Mesendoderm (in vitro differentiated cells): ENCODE measurements at places on chromosomes 4 and X.

DNA sequence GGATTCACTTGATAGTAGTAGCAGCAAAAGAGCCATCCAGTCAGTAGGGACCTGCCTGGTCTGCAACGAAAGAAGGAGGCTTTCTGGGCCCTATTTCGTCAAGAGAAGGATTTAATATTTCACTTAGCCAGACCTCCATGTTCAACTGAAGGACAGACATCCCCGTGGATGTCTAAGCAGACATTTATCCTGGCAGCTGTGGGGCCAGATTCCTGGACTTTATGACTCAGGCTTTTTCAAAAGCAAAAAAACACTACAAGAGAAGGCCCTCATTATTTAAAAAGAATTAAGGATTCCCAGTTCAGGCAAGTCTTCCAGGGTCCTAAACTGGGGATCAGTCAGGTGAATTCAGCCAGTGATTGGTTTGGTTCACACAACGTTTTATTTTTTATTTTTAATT is 88.5 kb upstream of the TSPAN5 start:
- H3K4me3 ChIP-seq: no peak overlapping the region
- H3K4me1 ChIP-seq: no peaks in the 10 kb centered on the region
- no peaks in the 10 kb centered on the region for H3K36me3 ChIP-seq
- no peak for DNase-seq
- no peak overlapping the region for H3K27ac ChIP-seq

- DNase-seq: peak; percentile 81
- H3K4me3 ChIP-seq: no peak overlapping the region
- H3K27ac ChIP-seq: no peak overlapping the region
- H3K36me3 ChIP-seq: no peaks in the 10 kb centered on the region
- H3K4me1 ChIP-seq: no peaks in the 10 kb centered on the region
These were observed 47.7 kb upstream of the ADGRL3 start for GRCh38 chr4:61152433-61152832.

DNA sequence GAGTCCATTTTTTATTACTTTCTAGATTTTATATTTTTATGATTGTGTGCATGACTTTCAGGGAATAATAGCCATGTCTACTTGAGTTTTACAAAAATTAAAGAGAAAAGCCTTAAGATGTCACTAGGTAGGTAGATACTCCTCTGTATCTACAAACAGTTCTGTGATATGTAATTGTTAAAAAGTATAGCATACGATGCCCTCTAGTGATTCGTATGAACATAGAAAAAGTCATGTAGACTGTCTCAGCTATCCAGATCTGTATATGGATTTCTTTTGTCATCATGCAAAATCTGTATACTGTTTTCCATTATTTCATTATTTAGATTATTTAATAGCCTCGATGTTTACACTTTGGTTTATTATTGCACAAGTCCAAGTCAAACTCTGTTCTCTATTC is 856.6 kb downstream of the CENPC start:
- no peak overlapping the region for H3K27ac ChIP-seq
- no peaks in the 10 kb centered on the region for H3K27me3 ChIP-seq
- no peaks in the 10 kb centered on the region for H3K36me3 ChIP-seq

GRCh38 chr4:118557298-118557851 is 127.8 kb upstream of the METTL14 start:
- no peaks in the 10 kb centered on the region for H3K27me3 ChIP-seq
- no peaks in the 10 kb centered on the region for H3K4me1 ChIP-seq
- peak; percentile 6 for DNase-seq
- H3K27ac ChIP-seq: no peak overlapping the region
- no peaks in the 10 kb centered on the region for H3K36me3 ChIP-seq

DNA sequence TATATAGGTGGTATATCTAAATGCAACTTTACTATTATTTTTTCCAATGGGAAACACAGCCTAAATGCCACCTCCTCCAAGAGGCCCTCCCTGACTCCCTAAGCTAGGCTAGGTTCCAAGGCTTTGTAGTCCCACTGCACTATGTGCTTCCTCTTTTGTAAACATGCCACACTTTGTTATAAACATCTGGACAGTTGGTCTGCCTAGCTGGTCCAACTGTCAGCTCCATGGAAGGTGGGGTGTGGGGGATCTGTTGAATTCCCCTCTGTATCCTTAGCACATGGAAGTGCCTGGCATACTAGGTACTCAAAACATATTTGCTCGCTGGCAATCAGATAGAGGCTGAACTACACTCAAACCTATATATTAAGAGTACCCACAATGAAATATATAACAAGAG is 63.4 kb downstream of the SLC9A7 start:
- no peaks in the 10 kb centered on the region for H3K27me3 ChIP-seq
- no peaks in the 10 kb centered on the region for H3K4me1 ChIP-seq
- H3K27ac ChIP-seq: no peak overlapping the region
- H3K4me3 ChIP-seq: no peak overlapping the region
- no peak for DNase-seq
- H3K36me3 ChIP-seq: no peaks in the 10 kb centered on the region

GRCh38 chr4:144734522-144734921 is 88.6 kb downstream of the HHIP start:
- no peak overlapping the region for H3K27ac ChIP-seq
- H3K36me3 ChIP-seq: no peaks in the 10 kb centered on the region
- DNase-seq: peak; percentile 57
- no peak overlapping the region for H3K4me3 ChIP-seq
- H3K4me1 ChIP-seq: peaks cover 2% of the 10 kb centered on the region

- H3K27me3 ChIP-seq: no peaks in the 10 kb centered on the region
- no peak overlapping the region for H3K27ac ChIP-seq
- peaks cover 2% of the 10 kb centered on the region for H3K4me1 ChIP-seq
- peak; percentile 38 for DNase-seq
- no peak overlapping the region for H3K4me3 ChIP-seq
- no peaks in the 10 kb centered on the region for H3K36me3 ChIP-seq
These were observed 184.7 kb upstream of the S100G start for GRCh38 chrX:16465081-16465876.

- H3K27me3 ChIP-seq: no peaks in the 10 kb centered on the region
- no peak for DNase-seq
- H3K4me1 ChIP-seq: no peaks in the 10 kb centered on the region
These were observed 44.5 kb upstream of the TBC1D9 start for GRCh38 chr4:140800666-140801065.

DNA sequence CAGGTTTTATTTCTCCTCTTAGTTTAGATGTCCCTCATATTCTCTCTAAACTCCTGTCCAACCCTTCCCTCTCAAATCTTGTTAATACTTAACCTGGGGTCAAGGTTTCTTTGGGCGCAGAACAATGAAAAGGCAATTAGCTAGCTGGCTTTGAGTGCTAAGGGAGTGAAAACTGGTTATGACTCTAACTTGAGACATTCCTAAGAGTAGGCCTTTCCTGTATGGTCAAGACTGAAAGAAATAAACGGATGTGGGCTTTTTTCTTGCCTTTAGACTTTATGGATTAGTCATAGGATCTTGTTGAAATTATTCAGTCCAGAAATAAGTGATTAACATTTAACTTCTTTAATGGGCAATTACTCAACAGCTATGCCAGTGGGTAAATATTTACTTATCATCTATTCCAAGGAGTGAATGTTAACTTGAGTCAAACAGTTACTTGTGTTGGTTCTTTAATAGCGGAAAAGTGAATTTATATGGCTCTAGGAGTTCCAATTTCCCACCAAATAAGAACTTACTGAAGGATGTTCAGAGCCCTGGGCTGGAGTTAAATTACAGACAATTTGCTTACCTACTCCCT is 141.7 kb upstream of the SCML1 start:
- H3K36me3 ChIP-seq: no peaks in the 10 kb centered on the region
- no peak overlapping the region for H3K27ac ChIP-seq
- no peak for DNase-seq
- no peaks in the 10 kb centered on the region for H3K4me1 ChIP-seq
- no peaks in the 10 kb centered on the region for H3K27me3 ChIP-seq
- H3K4me3 ChIP-seq: no peak overlapping the region
